ENCODE measurements at places on chromosomes 7 and 10.

GRCh38 chr10:2938869-2939268 is 128.5 kb upstream of the PFKP start:
- no peak for DNase-seq

- no peak for DNase-seq
Measured at GRCh38 chr10:88467835-88468485, 115.2 kb downstream of the RNLS start.

DNA sequence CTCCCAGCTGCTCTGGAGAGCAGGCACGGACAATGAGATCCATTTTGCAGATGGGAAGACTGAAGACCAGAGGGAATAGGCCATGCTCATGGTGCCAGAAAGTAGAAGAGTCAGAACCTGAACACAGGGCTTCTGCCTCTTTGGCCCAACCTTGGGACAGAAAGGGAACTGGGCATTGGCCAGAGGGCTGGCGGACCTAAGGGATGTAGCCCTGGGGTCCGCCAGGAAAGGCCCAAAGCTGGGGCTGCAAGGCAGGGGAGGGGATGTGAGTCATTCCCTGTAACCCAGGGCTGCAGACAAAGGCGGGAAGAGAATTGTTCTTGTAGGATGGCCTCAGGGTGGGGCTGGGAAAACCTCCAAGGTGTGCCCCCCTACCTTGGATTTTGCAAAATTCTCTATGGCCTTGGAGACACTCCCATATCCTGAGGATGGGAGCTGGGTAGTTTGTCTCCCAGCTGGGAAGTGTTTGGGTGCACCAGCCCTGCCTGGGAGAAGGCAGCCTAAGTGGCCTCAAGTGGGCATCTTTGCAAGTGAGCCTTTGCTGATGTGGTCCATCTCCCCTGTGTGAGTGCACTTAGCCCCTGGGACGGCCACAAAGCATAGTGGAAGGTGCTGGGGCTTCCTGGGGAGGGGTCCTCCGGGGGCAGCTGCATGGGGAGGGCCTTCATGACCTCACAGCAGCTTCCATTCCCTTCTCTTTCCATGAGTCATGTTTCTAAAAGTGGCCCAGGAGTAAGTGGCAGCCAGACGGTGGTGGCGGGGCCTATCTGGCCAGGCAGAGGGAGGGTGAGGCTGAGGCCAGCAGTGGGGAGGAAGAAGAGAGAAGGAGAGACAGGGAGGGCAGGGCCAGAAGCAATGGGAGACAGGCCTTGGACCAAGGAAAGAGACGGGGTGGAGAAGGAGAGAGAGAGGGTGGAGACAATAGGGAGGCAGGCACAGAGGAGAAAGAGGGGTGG is 9.2 kb downstream of the AQP1 start:
- DNase-seq: no peak

DNA sequence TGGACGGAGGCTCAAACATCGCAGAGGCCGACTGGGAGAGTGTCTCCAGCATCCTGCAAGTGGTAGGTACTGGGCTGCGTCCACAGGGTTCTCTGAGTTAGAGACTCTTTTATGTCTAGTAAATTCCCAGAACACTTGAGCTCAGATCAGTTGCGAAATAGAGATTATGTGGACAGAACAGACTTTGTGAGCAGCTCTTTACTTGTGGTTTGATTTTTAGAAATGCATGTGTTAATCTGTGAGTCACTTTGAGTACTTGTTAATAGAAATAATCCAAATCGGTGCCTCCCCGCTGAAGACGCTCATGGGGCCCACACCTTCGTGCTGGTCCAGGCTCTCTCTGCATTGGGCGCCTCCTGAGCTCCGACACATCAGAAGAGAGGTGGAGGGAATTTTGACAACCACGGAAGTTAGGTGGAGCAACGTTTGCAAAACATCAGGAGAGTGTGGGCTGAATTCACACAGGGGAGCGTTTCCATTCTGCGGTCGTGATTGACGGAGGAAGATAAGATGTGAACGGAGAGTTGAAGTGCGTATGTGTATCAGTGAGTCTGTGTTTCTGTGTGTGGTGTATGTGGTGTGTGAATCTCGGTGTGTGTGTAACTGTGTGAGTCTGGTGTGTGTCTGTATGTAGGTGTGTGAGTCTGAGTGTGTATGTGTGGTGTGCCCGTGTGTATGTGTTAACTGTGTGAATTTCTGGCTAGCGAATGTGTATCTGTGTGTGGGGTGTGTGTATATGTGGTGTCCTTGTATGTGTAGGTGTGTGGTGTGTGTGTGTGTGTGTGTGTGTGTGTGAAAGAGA is 32.1 kb downstream of the PFKP start:
- no peak for DNase-seq

DNA sequence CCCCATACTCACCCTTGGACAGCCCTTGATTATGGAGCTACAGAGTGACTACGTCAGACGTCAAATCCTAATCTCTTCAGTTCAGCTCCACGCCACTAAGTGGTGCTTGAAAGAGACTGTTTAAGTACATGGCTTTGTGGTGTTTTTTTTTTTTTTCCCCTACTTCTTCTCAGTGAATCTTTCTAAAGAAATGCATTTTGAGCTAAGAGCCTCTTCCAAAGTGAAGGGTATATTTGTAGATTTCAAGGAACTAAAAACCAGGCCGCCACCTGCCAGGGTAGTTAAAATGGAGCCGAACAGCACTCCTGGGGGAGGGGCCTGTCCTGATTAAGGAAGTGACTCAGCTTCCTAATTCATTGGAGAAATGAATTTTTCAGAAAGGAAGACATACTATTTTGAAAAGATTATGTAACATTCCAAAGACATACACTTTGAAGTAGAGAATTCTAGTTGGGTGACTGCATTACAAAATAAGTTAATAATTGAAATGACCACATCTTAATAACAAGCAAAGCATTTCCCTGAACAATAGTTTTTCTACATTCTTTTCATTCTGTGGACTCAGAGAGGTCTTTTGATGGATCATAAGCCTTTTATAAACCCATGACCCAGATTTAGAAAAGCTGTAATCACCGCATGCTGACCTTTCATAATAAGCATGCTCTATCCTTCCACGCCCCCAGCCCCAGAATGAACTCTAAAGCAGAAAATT is 20.6 kb upstream of the VPS41 start:
- no peak for DNase-seq

GRCh38 chr7:157312941-157313340 is 23.9 kb upstream of the DNAJB6 start:
- no peak for DNase-seq

DNA sequence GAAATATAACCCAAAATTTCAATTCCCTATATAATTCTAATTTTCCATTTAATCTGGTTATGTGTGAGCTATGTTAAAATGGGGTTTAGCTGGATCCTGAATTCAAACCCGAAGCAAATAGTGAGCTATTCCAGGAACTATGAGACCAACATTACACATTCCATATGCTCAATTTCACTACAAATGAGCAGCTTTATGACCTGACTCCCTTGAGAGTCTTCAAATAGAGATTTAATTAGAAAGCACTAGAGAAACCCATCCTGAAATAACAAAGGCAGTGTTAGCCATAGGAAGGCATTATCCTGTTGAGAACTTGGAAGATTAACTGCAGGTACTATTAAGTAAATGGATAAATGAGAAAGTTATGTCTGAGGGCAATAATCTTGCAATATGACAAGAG is 890.0 kb downstream of the GRM8 start:
- DNase-seq: no peak

- no peak for DNase-seq
Measured at GRCh38 chr7:130135208-130136205, 65.2 kb downstream of the KLHDC10 start.

- DNase-seq: no peak
Measured at GRCh38 chr7:78377532-78377931, 579.0 kb downstream of the PHTF2 start.

GRCh38 chr7:105672801-105673200 is 91.5 kb upstream of the EFCAB10 start:
- no peak for DNase-seq

GRCh38 chr10:8485032-8485431 is 430.5 kb downstream of the GATA3 start:
- DNase-seq: no peak

DNA sequence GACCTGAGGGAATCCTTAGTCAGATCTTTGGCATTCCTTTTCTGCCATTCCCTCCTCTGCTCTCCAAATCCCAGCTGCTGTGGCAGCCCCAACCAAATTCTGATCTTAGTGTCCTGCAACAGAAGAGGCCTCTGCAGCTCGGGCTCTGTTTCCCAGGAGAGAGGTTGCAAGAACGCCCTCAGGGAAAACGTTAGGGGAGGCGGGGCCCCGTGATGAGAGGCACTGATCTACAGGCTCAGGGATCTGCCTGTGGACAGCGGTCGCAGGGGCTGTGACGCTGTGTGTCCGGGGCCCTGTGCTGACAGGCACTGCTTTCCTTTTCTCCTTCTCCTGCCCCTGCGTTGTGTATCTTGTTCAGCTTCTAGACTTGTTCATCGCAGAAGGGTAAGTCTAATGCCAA is 57.3 kb upstream of the DPYSL4 start:
- DNase-seq: no peak

DNA sequence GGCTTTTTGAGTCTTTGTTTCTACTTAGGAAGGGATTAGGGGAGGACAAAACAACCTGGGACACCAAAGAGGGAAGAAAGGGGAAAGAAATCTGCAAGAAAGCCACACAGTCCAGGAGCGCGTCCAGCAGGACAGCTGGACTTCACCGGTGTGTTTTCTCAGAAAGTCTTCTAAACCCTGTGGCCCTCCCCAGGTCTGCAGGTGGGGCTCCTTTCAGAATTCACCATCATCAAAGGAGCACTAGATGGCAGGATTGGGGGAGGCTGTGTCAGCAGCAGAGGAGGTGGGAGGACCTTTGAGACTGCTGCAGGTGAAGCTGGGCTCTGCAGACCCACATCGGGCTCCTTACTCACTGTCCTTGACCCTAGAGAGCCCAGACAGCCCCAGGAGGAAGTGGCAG is 13.9 kb upstream of the DRGX start:
- DNase-seq: no peak

- DNase-seq: no peak
Measured at GRCh38 chr10:61136139-61136538, 192.2 kb upstream of the RHOBTB1 start.

- no peak for DNase-seq
Measured at GRCh38 chr7:135213831-135214230, 2.5 kb upstream of the WDR91 start.

- no peak for DNase-seq
Measured at GRCh38 chr10:117167346-117167788, 29.3 kb upstream of the VAX1 start.

DNA sequence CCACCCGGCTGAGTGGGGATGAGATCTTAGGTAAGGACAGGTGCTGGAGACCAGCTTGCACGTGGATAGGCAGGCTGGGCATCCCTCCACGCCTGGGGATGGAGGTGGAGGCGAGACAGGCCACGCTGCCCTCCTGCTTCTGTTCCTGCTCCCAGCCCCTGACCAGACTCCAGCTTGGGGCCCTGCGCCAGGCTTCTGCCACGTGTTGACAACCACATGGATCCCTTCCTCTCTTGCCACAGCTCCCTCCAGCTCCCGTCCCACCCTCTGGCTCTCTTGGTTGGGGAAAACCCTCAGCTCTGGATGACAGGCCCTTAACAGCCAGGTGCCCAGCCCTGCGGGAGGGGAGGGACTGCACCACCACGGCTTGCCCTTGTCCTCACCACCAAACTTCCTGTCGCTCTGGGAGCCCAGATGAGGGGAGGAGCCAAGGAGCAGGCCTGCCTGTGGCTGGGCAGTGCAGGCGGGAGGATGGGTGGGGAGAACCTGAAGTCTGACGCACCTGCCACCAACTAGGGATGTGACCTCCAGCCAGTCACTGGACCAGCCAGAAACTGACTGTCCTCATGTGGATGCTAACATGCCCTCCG is 36.0 kb downstream of the KCNH2 start:
- DNase-seq: peak; percentile 60

DNA sequence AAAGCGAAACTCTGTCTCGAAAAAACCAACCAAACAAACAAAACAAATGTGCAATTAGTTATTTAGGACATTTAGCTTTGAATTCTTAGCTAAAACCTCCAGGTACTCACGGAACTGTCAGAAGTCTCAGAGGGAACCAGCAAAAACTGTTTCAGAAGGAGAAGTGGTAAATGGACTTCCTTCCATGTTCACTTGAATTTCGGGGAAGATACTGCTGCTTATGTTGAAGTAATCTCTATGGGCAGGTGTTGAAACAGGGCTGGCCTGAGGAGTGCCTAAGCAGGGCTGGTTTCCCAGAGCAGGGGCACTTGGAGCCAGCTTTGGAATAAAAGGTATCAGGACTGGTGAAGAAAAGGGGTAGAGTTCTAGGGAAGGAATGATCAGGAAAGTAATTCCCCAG is 2.4 kb upstream of the EXOC6 start:
- no peak for DNase-seq

DNA sequence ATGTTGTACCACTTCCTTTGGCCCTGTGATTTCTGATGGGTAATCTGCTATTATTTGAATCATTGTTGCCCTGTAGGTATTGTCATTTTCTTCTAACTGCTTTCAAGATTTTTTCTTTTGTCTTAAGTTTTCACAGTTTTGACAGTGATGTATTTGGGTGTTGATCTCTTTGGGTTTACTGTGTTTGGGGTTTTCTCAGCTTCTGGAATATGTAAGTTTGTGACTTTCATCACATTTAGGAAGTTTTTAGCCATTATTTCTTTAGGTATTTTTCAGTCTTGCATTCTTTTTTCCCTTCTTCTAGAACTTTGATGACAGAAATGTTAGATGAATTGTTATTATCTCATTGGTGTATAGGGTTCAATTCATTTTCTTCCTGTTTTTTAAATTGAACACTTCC is 23.1 kb upstream of the PON2 start:
- no peak for DNase-seq

DNA sequence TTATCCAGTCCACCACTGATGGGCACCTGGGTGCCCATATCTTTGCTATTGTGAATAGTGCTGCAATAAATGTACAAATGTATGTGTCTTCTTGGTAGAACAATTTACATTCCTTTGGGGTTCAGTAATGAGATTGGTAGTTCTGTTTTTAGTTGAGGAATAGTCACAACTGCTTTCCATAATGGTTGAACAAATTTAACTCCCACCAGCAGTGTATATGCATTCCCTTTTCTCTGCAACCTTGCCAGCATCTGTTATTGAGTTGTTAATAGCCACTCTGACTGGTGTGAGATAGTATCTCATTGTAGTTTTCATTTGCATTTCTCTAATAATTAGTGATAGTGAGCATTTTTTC is 27.8 kb downstream of the COA1 start:
- DNase-seq: no peak

GRCh38 chr7:15332956-15333355 is 228.9 kb downstream of the AGMO start:
- DNase-seq: no peak

DNA sequence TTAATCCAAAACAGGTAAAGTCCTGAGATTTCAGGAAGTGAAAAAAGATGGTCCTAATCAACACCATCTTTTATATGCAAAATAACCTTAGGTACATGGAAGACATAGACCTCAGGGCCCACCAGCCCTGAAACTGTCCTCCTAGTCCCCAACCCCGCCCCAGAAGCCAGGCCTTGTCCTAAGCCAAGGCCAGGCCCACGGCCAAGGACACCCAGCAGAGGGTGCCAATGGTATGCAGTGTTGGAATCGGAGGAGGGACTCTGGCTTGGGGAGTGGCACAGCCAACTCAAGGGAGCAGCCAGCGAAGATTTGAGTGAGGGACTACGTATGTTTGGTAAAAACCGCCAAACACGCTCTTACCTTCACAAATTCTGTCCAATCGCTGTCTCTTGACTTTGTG is 96.7 kb downstream of the ZRANB1 start:
- no peak for DNase-seq

- DNase-seq: no peak
Measured at GRCh38 chr7:48046458-48046857, 11.1 kb downstream of the C7orf57 start.

Data from stimulated activated naive CD8-positive, alpha-beta T cell treated with anti-CD3 and anti-CD28 coated beads, Interleukin-15, Interleukin-2, amounts not matched to agents 100 U/mL and 50 U/mL, for 24 hours (primary cell).